ENCODE measurements at places on chromosomes 1 and 21. TPM values are rescaled to one million over a fixed set of nuclear protein-coding genes. Genes with fewer than 3 reads are reported as not detected.

- no peak for DNase-seq
Measured at GRCh38 chr1:176987016-176987415, 177.5 kb downstream of the ASTN1 start.

Gene HCRTR1
- not detected for total RNA-seq

DNA sequence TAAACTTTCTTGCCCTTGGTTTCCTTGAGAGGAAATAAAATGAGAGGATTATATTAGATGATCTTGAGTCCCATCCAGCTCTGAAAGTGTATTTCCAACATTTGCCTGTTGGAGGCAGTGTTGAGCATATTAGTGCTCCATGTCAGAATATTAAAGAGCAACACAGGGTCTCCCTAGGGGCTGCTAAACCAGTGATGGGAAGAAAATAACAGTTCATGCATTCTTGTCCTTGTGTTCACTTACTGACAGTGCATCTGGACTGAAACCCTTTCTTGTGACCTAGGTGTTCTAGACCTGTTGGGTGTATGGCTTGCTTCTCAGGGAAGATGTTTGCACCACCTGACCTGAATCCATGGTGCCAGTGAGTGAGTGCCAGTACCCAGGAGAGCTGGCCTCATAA lies 124.7 kb upstream of the KIAA0040 start:
- no peak for DNase-seq

DNA sequence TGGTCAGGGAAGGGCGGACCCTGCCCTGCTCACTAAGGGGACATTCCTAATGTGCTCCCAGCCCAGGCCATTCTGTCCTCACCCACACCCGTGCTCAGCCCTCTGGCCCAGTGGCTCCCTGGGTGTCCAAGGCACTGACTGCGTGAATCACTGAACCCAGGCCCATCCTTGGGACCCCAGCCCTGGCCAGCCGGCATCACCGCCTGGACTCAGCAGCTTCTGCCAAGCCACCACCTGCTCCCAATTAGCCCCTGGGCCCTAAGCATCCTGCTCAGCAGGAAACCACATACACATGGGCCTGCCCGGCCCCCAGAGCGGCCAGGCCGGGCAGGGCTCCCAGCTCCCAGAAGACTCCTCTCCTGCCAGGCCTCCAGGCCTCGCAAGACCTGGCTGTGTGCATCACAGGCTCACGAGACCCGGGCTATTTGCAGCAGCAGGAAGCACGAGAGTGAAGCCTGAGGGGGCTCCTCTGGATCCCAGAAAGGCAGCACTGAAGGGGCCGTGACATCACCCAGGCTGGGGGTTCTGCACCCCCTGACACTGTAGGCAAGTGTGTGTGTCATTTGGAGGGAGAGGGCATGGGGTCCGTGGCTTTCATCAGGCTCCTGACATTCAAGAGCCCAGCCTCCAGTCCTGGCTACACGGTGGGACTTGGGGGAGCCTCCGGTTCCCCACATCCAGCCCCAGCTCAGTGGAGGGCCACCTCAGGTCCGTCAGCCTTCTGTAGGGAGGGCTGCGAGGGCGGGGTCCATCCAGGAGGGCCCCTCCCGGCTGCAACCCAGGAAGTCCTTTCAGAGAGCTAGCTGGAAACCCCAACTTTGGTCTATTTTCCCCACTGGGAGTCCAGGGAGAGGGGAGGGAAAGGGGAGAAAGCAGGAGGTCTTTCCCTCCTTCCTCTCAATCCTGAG lies 1.6 kb downstream of the MFAP2 start:
- DNase-seq: peak; percentile 61

- DNase-seq: no peak
Measured at GRCh38 chr1:162187687-162188276, 118.3 kb downstream of the NOS1AP start.

DNA sequence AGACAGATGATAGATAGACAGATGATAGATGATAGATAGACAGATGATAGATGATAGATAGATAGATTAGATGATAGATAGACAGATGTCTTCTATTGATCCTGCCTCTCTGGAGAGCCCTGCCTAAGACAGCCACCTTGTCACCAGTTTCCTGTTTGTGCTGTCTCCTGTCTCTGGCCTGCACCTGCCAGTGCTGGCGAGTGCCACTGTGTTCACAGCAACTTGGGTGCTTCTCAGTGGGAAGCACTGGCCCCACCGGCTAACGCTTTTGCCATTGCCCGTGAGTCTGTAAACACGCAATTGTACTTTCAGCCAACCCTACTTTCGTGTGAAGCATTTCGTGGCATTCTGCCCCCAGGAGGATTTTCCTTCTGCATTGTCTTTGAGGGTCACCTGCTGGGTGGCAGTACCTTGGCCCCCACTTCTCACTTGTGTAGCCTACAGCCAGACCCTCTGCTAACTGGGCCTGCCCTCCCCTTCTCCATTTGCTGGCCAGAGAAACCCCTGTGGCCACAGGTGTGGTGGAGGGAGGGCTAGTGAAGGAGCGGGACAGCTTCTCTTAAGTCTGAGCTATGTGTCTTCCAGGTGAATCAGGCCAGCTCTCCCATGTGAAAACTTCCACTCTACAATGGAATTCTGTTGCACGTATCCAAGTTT lies 23.4 kb upstream of the PDE9A start:
- no peak for DNase-seq

- no peak for DNase-seq
Measured at GRCh38 chr1:25675729-25676476, 59.3 kb downstream of the MAN1C1 start.

Gene MEGF6
- 22.2 TPM for total RNA-seq

DNA sequence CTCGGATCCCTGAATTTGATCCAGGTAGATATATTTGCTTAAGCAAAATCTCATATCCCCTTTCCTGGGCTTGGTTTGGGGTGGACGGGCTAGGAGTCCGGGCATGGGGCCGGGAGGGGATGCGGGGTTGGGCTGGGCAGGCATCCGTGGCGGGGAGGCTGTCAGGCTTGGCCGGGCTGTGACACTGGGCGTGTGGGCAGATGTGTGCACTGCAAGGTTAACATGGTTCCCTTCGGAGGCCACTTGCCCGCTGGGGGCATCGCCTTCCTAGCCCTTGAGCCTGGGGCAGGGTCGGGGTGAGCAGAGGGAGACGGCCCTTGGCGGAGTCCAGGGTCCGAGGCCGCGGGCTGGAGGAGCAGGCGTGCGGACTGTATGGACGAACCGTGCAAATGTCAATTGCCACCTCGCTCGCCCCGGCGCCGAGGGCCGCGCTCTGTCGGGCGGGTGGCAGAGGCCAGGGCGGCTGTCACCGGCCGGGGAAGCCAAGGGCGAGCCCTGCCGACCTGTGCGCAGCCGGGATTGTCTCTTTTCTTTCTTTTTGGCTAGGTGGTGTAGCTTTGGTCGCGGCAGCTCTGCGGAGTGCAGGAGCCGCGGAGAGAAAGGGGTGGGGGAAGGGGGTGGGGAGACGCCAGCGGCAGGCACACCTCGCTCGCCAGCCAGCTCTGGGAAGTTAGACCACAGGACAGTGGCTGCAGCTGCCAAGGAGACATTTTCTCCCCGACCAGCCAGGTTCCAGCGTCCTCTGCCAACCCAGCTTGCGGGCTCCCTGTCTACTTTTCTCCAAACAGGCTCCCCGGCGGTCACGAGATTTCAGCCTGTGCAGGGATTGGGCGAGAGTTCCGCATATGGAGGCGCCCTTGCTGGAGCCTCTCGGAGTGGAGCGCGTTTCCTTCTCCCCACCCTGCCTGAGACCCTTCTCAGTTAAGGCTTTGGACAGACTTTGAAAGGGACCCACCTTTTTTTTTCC lies 1.3 kb downstream of the RCOR3 start:
- peak; percentile 85 for DNase-seq

Gene SLC35F3
- 0.21 TPM for total RNA-seq

GRCh38 chr1:235854347-235854746 lies 12.4 kb downstream of the LYST start:
- no peak for DNase-seq

DNA sequence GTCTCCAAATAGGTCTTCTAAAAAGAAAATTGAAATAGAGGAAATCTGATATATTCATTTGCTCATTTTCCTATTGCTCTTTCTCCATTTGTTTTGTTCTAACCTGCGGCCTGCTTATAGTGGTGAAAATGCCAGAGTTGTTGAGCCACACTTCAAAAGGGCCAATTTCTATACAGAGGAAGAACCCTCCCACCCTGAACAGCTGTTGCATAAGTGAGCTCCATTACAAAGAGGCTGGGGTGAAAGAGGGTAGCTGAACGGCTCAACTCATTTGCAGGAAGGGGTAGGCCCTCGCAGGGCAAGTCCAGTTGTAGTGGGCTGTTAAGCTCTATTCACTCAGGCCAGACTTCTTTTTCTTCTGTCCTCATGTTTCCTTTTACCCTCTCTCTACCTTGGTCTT lies 8.8 kb downstream of the ADCY10 start:
- no peak for DNase-seq

DNA sequence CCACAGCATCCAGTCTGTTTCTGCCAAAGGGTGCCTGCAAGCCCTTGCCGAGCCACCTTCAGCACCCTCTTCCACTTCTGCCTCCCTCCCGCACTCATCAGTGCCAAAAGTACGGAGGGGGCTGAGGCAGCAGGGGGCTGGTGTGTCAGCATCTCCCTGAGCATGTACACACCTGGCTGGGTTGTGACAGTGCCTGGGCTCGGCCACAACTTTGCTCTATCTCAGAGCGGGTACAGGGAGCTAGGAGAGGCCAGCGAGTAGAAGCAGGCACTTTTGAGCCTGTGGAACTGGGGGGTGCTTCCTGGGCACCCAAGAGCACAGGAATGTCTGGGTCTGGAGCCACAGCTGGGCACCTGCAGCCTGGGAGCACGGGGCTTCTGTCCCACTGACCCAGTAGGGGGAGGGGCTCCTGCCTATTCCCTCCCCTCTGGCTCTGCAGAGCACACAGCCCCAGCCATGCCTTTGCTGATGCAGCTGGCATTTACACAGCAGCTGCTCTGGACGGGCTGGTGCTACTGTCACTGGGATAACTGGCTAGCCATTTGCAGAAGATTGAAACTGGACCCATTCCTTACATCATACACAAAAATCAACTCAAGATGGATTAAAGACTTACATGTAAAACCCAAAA lies 319.8 kb upstream of the RRP15 start:
- DNase-seq: no peak

GRCh38 chr21:31557421-31558188 lies 101.9 kb upstream of the SOD1 start:
- no peak for DNase-seq

GRCh38 chr1:41391834-41392527 lies 30.7 kb downstream of the FOXO6 start:
- DNase-seq: no peak

Gene OR10Z1
- total RNA-seq: not detected

- DNase-seq: no peak
Measured at GRCh38 chr1:26853600-26853999, 9.3 kb upstream of the SFN start.

- no peak for DNase-seq
Measured at GRCh38 chr1:232296461-232296860, 333.5 kb downstream of the SIPA1L2 start.

Gene OR2T35
- not detected for total RNA-seq

DNA sequence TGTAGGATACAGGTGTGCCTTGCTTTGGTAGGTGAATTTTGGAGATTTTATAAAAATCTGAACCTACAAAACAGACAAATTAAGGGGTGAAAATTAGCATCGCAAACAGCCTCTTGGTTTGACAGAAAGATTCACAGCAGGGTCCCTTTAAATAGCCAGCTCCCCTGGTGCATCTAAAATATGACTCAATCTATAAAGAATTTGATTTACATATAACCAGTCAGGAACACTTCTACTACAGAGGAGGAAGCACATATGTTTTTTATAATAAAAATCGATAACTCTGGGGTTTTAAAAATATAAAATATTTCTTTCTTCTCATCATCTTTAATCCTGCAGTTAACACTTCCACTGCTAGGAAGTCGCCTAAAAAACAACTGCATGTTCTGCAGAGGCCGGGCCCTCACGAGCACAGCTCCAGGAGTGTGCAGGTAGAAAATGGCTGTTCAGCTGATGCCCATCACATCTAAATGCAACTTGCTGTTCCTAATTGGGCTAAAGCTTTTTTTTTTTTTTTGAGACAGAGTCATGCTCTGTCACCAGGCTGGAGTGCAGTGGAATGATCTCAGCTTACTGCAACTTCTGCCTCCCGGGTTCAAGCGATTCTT lies 203.4 kb downstream of the HS2ST1 start:
- DNase-seq: no peak

DNA sequence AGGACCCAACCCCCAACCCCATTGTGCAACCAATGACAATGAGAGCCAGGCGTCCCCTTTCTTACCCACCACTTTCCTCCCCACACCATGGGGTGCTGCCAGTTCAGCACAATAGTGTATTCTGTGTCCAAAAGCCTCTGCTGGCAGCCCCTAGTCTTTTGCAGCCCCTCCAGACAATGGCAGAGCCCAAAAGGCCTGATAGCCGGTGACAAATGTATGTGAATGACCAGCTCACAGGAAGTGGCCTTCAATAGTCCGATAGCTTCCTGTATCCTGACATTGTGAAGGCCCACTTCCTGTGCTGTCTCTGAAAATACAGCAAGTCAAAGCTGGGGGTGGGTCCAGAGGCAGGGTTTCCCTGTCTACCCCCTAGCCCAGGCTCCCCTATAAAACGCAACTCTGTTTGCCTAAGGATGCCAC lies 16.6 kb downstream of the SMIM12 start:
- DNase-seq: no peak

DNA sequence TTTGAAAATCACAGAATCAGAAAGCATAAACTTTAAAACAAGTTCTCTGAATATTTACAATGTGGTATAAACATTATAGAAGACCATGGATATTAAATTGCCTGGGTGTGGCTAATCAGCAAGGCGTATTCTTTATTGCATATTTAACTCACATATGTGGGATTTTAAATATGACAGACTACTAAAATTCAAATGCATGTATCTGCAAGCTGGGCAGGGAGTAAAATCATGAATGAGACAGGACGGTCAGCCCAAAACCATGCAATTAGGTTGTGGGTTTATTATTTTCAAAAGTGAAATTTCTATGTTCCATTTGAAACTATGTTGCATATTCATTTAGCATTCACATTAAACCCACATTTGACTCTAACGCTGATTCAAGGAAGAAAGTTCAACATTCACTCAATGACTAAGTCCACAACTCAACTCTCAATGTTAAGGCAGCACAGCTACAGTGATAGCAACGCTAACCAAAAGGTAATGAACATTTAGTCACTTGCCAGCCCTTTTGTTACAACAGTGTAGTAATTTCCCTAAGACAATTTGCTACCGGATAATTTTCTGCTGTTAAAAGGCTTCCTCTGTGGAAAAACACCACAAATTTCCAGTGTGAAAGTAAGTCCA lies 6.3 kb upstream of the SYNJ1 start:
- DNase-seq: no peak

- no peak for DNase-seq
Measured at GRCh38 chr1:91805311-91805801, 80.6 kb downstream of the TGFBR3 start.

- peak; percentile 65 for DNase-seq
Measured at GRCh38 chr1:15994590-15995351, 9.3 kb upstream of the SRARP start.
